Natural killer cell (primary cell): ENCODE measurements at places on chromosomes 3 and 15.

GRCh38 chr3:15796771-15797641 lies 773 bp downstream of the ANKRD28 start:
- DNase-seq = no peak
- H3K27ac ChIP-seq = peak overlapping the region; percentile 92
- H3K4me1 ChIP-seq = peaks cover 9% of the 10 kb centered on the region
- no peaks in the 10 kb centered on the region for H3K27me3 ChIP-seq

- H3K27ac ChIP-seq = no peak overlapping the region
- no peaks in the 10 kb centered on the region for H3K36me3 ChIP-seq
- no peak overlapping the region for H3K4me3 ChIP-seq
- no peaks in the 10 kb centered on the region for H3K27me3 ChIP-seq
These were observed 464.4 kb downstream of the FOXP1 start for GRCh38 chr3:71119171-71119570.

GRCh38 chr3:68771681-68772080 lies 160.7 kb downstream of the TAFA4 start:
- no peak overlapping the region for H3K4me3 ChIP-seq
- H3K27ac ChIP-seq = no peak overlapping the region
- H3K4me1 ChIP-seq = no peaks in the 10 kb centered on the region
- H3K27me3 ChIP-seq = no peaks in the 10 kb centered on the region
- no peaks in the 10 kb centered on the region for H3K36me3 ChIP-seq

- H3K27ac ChIP-seq = no peak overlapping the region
- H3K36me3 ChIP-seq = no peaks in the 10 kb centered on the region
- H3K27me3 ChIP-seq = no peaks in the 10 kb centered on the region
- H3K4me3 ChIP-seq = no peak overlapping the region
- H3K4me1 ChIP-seq = no peaks in the 10 kb centered on the region
- DNase-seq = no peak
These were observed 89.1 kb downstream of the MME start for GRCh38 chr3:155169197-155169596.

GRCh38 chr3:119413603-119414280 lies 49.7 kb downstream of the TMEM39A start:
- H3K36me3 ChIP-seq = peaks cover 13% of the 10 kb centered on the region
- H3K27ac ChIP-seq = no peak overlapping the region
- no peaks in the 10 kb centered on the region for H3K27me3 ChIP-seq
- DNase-seq = no peak
- H3K4me1 ChIP-seq = no peaks in the 10 kb centered on the region
- H3K4me3 ChIP-seq = no peak overlapping the region

- H3K27me3 ChIP-seq = no peaks in the 10 kb centered on the region
- peak within 1 kb of the TSS; percentile 24 for H3K27ac ChIP-seq
- DNase-seq = no peak
- H3K4me1 ChIP-seq = peaks cover 21% of the 10 kb centered on the region
- no peak within 1 kb of the TSS for H3K4me3 ChIP-seq
These were observed at the start of gene GHRL for GRCh38 chr3:10292505-10293419. Gene GHRL, minus strand, starts transcription at chr3:10292947. Its CDS starts 2,767 bp downstream, at chr3:10290180.

DNA sequence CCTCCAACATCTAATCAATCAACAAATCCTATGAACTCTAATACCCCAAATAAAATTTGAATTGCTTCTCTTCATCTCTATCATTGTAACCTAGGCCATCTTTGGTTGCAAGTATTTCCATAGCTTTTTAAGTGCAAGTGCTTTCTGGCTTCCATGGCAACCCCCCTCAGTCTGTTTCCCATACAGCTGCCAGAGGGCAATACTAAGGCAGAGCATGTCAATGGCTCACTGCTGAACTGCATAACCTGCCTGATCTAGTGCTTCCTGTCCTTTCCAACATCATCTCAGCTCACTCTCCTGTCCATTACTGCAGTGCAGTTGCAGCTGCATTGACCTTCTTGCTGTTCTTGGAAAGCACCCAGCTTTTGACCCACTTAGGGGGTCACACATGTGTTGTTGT lies 198.4 kb downstream of the WNT5A start:
- no peak for DNase-seq
- H3K4me3 ChIP-seq = no peak overlapping the region
- no peaks in the 10 kb centered on the region for H3K27me3 ChIP-seq
- H3K36me3 ChIP-seq = no peaks in the 10 kb centered on the region

GRCh38 chr3:23999012-23999641 lies 54.0 kb downstream of the NR1D2 start:
- H3K27me3 ChIP-seq = no peaks in the 10 kb centered on the region
- peak; percentile 66 for DNase-seq
- H3K36me3 ChIP-seq = no peaks in the 10 kb centered on the region
- no peak overlapping the region for H3K4me3 ChIP-seq
- no peaks in the 10 kb centered on the region for H3K4me1 ChIP-seq
